ENCODE measurements at places on chromosomes 1 and 21.
A peak's percentile ranks its signal among the peaks of the same experiment; 100 is the strongest.

DNA sequence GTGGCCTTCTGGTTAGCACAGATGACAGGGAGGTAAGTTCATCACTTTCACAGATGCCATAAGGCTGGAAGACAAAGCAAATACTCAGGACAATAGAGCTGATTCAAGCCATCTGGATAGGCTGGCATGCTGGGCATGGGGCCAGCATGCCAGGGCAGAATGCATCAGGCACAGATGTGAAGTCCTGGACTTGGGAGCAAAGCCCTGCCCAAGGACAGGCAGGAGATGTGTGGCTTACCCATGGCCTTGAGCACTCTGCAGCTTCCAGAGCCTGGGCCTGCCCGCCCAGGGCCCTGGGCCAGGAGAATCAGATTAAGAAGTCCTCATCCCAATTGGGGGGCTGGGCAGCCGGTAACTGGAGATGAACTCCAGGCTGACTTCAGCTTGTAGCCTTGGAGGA lies 135.7 kb upstream of the ZC3H12A start:
- DNase-seq = no peak

GRCh38 chr1:94654459-94654858 lies 112.9 kb upstream of the F3 start:
- DNase-seq = no peak

GRCh38 chr1:161166669-161167548 lies 683 bp downstream of the PPOX start:
- peak; percentile 70 for DNase-seq

DNA sequence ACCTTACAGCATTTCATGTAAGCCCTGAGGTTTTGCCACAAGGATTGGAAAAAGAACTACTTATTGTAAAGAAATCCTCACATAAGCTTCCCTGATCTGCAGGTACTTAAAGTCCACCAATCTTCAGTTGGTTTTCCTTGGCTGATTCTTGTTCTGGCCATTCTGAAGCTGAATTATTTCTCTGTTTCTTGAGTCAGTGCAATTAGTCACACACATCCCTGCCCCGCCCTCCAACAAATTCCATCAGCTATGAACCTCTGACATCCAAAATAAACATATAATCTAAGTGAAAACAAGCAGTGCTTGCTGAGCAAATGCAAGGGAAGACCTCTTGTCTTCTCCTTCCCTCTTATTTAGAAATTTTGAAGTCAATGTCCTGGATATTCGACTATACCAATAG lies 8.2 kb upstream of the FNDC7 start:
- no peak for DNase-seq

DNA sequence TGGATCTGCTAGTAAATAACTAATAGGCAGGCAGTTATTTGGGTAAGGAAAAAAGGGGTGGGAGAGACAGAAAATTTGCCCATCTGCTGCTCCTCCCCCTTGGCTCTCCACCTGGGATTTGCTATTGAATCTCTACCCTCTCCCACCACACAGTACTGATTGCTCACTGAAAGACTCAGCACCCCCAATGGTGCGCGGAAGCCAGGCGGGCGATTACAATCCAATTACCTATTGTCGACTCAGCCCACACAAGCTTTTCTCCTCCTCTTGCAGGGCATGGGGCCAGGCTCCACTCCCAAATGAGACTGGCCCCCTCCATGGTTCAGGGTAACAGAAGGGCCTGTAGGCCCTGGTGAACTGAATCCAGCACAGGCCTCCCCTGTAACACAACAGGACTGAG lies 2.7 kb upstream of the HMGN2 start:
- no peak for DNase-seq

GRCh38 chr1:53129891-53130597 lies 12.4 kb downstream of the SLC1A7 start:
- no peak for DNase-seq

DNA sequence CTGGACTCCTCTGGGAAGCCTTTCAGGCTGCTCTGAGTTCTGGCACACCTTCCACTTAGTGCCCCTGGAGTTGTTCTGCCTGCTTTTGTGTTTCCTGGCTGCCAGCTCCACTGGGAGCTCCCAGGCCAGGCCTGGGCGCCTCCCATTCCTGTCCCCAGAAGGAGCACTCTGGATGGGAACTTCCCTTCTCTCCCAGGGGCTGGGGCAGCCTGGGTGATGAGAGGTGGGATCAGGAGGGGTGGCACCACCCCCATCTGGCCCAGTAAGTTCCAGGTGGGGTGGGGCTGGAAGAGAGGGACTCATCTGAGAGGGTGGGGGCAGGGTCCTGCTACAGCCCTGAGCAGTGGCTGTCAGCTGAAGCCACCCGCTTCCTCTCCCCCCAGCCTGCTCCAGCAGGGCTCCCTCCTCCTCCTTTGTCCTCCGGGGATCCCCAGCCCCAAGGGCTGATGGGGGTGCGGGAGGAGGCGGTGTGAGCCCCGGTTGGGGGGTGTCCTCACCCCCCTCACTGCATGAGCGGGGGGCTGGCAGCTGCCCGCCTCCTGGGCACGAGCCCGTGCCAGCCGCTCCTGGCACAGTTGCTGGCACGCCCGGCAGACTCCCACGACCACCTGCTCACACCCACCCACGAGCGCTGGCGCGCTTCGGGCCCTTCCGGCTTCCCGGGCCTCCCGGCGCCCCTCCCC lies 4.7 kb downstream of the FOXO6 start:
- DNase-seq = no peak

DNA sequence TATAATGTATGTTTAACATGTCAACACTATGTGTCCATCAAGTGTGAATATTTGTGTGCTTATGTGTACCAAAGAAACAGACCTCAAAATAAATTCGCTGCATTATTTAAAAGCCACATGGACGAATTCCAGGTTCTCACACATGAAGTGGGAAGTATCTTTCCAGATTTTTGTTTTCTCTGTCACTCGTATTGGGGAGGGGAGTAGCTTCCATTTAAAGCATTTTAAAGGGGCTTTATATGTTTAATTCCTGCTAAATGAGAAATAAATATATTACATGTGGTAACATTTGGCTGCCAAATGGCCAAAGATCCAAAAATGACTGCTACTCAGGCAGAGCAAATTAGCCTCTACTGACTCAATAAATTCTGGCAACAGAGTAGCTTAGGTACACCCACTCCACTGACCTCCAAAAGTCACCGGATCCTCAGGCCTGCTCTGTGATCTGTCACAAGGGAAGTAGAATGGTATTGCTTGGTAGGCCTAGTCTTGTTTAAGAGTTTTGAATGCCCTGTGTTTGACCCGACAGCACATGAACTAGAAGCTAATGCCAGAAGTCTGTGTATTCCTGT lies 178.1 kb downstream of the ZP4 start:
- no peak for DNase-seq

DNA sequence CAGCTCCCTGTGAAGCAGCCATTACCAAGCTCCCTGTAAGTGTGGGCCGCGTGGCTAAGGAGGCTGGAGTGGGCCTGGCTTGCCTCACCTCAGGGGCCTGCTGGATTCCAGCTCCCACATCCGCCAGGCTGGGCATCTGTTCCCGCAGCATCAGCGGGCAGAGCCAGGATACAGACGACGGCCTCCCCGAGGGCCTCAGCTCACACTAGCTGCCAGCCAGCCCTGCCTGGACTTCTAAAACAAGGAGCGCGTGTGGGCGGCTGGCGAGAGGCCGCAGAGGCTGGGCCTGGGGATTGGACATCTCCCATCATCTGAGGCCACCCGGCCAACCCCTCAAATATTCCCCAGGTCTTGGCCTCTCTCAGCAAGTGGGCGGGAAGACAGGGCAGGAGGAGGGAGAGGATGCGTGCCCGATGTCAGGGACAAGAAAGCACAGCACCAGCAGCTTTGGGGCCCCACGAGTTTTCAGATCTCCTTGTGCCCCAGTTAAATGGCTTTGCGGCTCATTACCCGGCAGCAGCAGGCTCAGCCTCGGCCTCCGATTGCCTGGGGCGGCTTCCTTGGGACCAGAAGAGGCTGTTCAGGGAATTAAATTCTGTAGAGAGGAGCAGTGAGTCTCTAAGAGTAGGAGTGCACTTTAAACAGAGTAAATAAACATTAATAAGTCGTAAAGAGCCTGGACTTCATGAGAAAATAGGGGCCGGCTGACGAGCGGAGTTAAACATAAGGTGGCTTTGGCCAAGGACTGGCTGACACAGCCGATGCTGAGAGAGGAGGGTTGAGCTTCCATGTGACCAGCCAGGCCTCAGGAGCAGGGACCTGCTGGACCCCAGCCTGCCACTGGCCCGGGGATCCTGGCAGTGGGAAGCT lies 208.9 kb upstream of the C1orf174 start:
- DNase-seq = no peak

DNA sequence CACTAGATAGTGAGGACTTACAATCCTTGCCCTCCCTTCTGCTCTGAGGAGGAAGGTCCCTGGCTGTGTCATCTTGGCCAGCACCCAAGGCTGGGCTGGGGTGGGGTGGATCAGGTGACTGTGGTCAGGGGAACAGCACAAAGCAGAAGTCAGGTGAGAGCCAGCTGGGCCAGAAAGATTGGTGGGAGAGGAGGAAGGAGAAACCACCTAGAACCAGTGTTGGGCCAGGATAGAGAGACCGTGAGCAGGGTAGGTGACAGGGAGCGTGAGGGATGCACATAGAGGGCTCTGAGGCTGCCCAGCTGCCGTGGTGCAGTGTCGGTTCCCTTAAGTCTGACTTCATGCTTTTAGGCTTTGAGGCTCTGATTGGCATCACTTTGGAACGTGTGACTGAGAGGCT lies 22.7 kb downstream of the NCF2 start:
- DNase-seq = peak; percentile 87

- no peak for DNase-seq
Observed at GRCh38 chr1:232990176-232991128, 40.0 kb downstream of the NTPCR start.

- peak; percentile 86 for DNase-seq
Observed at GRCh38 chr1:228514421-228514820, 27.2 kb downstream of the RNF187 start.

- no peak for DNase-seq
Observed at GRCh38 chr1:79895573-79895972, 889.0 kb upstream of the ADGRL4 start.

GRCh38 chr21:45971616-45972352 lies 9.8 kb upstream of the COL6A1 start:
- DNase-seq = no peak

DNA sequence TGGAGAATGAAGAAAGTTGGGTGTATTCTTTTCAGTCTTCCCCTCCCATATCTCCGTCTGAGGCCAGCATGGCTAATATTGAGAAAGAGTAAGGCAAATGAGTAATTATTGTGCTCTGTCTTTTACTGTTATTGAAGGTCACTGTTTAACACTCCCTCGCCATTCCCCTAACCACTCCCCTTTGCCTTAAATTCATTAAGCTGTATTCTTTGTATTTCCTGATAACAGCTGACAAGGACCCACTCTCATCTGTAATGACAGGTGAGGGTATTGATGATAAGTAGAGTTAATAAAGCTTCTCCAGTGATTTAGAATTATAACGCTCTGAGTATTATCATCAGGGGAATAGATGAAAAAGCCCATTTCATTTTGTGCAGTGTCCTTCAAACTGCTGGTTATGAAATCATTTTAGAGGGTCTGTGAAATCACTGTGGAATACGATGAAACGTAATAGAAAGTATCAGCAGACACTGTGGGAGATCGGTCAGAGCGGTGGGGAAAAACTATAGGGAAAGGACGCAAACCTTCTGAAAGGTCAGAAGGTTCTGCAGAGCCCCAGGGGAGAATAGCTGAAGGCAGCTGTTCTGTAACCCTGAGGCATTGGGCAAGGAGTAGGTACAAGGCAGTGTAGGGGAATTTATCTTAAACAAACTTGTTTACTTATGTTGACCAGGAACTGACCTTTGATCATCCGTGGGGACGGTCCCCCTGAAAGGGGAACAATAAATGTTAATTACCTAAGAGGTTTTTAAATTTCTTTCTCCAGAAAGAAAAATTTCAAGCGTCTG lies 46.3 kb upstream of the CACYBP start:
- DNase-seq = no peak

DNA sequence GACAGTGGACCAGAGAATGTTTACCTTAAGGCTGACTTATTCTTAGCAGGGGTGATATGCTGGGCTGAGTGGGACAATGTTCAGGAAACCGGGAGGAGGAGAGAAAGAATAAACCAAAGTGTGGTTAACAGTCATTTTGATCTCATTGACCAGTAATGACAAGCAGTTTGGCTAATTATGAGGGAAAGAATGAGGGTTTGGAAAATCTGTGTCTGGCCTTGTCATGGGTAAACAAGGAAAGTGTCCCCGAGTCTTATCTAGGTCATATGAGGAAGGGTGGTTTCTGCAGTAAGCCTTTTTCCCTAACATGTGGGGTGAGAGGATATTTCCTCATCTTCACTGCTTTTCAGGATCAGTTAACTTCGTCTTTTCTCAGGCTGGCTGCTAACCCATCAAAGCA lies 155.0 kb downstream of the TPR start:
- no peak for DNase-seq

DNA sequence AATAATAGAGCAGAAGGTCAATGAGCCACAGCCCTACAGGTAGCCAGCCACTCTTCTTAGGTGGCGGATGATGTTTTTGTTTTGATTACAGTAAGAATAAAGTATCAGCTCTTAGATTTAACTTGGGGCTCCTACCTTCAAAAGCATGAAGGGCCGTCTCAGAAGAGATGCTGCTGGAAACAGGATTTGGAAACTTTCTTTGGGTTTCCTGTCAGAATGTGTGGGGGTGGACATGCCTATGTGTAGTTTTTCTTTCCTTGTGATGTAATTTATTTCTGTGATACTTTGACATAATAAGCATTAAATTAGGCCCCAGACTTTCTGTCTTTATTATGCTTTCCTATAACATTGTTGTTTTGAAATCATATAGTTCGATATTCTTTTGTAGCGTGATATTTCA lies 1.5 kb downstream of the RAP1A start:
- peak; percentile 46 for DNase-seq

DNA sequence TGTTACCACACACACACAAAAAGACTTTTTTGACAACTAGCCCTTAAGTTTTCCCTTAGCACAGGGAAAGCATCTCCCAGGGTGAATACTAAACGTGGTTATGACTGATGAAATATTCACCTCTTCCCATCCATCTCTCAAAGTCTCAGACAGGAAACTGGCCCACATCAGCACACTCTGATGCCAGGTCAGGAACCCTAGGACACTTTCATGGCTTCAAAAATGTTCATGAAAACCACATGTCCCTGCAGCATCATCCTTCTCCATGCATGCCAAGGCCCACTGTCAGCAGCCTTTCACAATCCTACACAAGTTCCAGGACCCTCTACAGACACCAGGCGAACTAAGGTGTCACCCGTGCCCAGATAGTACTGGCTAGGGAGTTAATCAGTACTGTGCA lies 68.7 kb downstream of the DNTTIP2 start:
- no peak for DNase-seq

DNA sequence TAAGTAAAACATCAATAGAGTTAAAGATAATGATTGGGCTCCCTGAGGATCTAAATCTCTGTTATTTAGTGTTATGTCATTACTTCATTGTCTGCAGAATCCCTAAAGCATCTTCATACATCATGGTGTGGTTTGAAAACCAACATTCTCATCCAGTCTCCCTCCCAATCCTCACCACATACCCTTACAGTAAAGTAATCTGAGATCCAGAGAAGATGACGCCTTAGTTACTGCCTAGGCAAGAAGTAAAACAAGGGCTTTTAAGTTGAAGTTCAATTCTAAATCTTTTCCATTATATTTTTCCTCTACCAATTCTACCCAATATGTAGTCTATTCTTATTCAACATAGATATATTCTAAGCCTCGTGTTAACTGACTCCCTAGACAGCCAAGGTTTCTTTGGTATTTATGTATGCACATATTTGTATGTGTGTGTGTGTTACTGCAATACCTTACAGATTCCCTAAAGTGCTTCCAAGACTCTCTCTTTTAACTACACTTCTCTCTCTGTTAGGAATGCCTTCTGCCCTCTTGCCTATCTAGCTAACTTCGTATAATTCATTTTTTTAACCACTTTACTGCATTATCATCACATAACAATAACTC lies 17.3 kb downstream of the DPH5 start:
- DNase-seq = no peak
